ENCODE measurements at places on chromosomes 2 and 18.

- no peak for DNase-seq
Observed at GRCh38 chr2:84862006-84862405, 18.9 kb downstream of the TRABD2A start.

- DNase-seq = peak; percentile 44
Observed at GRCh38 chr18:32373995-32374394, 96.7 kb downstream of the GAREM1 start.

GRCh38 chr2:63881205-63881604 is 39.5 kb downstream of the UGP2 start:
- DNase-seq = no peak

- DNase-seq = no peak
Observed at GRCh38 chr18:48941672-48942071, 9.1 kb downstream of the SMAD7 start.

DNA sequence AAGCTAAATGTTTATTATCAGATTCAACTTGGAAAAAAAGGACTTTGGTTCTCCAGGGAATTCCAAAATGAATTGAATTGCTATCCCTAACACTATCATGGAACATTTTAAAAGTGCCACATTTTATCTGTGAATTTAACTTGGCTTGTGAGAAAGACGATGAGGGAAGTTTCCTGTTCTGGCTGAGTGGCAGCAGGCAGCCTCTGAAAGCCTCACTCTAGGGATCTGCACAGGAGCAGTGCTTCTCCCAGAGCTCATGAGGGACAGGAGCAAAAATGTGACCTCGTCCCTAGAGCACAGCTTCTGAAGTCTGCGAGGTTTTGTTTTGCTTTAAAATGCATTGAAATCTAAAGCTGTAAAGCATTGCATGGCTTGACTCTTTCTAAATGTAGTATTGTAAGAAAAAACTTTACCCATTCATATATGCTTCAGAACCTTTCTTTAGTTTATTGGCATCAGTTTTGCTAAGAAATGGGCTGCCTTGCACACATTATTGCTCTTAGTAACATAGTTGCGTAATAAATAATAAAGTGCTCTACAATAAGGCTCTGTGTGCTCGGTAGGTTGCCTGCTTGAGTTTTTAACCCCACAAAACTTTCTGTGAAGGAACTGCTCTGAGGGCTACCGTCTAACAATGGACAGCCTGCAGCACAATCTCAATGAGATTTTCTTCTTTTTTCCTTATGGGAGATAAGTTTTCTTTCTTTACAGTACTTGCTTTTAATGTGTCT is 136.2 kb upstream of the CDCA7 start:
- no peak for DNase-seq

GRCh38 chr2:216690853-216691741 is 4.3 kb downstream of the IGFBP5 start:
- DNase-seq = peak; percentile 76

DNA sequence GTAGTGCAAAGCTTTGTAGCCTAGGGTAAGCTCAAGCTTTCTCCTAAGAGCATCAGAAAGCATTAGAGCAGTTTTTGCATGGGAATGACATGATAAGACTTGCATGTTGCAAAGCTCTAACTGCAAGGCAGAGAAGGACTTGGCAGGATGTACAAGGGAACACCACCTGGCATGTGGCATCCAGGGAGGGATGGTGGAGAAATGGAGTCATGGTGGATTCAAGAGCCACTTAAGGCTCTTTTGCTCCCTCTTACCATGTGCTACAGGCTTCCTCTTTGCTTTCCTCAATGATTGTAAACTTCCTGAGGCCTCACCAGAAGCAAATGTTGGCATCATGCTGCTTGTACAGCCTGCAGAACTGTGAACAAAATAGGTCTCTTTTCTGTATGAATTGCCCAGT is 266.0 kb downstream of the GLI2 start:
- DNase-seq = no peak

DNA sequence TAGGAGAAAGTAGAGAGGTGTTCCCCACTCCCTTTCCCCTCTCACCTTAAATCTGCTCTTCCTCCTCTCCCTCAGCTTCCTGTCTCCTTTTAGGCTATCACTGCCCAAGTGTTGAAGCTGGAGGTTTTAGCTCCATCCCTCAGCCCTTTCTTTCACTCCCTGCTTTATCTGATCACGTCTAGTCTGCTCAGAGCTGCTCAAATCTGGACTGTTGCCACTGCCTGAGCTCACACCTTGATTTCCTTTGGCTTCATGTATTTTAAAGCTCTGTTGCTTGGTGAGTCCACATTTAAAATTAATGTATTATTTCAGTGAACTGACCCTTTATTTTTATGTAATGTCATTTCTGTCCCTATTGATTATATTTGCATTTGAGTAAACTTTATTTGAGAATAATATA is 236.6 kb downstream of the PTGR3 start:
- no peak for DNase-seq

DNA sequence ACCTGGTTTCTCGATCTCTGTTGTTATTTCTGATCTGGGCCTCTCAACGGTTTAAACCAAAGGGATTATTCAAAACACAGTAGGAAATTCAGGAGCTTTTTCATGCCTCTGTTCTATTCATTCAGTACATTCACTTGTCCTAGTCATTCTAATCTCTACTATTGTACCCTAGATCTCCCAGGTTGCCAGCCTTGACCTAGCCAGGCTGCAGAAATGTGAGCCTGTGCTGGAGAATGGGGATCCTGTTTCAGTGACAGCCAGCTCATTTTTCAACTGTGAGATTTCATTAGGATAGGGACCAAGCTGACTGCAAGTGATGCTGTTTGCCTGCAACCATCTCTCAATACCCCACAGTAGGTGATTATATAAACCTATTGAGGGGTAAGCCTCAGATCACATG is 186.2 kb downstream of the CMPK2 start:
- DNase-seq = no peak

- no peak for DNase-seq
Observed at GRCh38 chr2:30305235-30305634, 73.9 kb downstream of the LBH start.

- DNase-seq = no peak
Observed at GRCh38 chr2:238138331-238139195, at the start of gene KLHL30. Gene KLHL30, plus strand, starts transcription at chr2:238138668. Its CDS starts 2,087 bp downstream, at chr2:238140755.

- no peak for DNase-seq
Observed at GRCh38 chr2:218021536-218022071, 18.8 kb upstream of the TNS1 start.

DNA sequence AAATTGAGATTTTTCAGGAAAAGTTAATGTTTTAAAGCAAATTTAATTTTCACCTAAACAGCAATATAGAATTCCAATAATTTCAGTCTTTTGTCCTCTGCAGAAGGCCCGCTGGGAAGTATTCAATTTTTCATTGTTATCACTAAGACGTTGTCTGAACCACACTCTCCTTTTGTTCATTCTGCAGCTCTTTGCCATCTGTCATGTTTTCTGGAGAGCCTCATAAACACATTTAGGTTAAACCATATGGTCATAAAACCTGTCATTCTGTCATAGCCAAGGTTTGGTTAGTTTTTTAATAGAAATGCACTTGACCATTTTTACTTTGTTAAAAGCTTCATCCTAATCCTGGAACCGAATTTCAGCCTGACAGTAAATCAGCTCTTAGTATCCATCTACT is 54.0 kb upstream of the PGAP1 start:
- no peak for DNase-seq

- DNase-seq = no peak
Observed at GRCh38 chr2:24870891-24871705, 48.9 kb downstream of the ADCY3 start.

DNA sequence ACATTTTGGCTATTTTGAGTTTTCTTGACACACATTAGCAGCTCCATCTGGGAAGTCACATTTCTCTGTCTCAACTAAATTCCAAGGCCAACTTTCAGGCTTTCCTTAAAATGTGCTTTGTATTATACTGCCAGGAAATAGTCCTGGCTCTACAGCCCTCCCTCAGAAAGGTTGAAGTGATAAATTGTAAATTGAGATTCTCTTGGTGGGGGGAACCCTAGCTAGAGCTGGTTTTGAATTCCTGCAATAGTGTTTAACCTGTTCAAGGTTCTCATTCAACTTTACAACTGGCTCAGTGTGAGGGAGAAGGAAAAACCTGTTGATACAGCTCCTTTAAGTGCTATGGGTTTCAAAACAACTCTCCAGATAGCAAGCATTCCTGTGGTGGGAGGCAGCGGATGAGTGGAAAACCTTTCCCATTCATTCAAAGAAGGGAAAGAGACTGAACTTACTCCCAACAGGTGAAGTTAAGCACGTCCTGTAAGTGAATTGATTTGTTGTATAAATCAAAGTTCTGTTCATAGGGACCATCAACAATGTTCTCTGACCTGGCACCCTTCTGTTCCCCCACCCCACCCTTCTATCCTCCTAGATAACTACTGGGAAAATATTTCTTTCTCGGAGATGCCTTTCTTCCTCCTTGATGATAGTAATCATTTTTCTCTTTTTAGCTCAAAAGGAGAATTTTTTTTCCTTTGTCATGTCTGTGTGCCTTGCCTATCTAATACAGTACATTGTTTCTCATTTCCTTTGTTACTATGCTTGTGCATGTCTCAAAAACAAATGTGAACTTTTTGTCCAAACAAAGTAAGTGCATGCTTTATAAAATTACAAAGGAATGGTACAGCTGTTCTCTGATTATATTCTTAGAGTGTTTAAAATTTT is 44.2 kb upstream of the SLC39A10 start:
- peak; percentile 58 for DNase-seq

GRCh38 chr2:28589746-28590463 is 94.0 kb downstream of the PLB1 start:
- DNase-seq = no peak

DNA sequence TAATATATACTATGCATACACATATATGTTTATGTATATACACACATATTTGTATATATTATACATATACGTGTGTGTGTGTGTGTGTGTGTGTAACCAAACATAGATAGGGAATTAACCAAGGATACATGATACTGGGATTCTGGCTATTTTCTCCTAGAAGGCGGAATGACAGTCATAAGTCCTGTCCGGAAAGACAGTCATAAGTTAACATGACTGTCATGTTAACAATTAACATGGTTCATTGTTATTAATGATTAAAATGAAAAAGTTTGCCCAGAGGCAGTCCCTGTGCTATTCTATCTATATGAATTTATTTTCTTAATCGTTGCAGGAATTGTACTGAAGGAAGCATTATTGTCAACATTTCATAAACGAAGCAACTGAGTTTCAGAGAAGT is 450.7 kb upstream of the NXPH2 start:
- no peak for DNase-seq

- no peak for DNase-seq
Observed at GRCh38 chr2:237312021-237312755, 101.8 kb downstream of the COL6A3 start.

- no peak for DNase-seq
Observed at GRCh38 chr2:237287872-237288271, 126.1 kb downstream of the COL6A3 start.

DNA sequence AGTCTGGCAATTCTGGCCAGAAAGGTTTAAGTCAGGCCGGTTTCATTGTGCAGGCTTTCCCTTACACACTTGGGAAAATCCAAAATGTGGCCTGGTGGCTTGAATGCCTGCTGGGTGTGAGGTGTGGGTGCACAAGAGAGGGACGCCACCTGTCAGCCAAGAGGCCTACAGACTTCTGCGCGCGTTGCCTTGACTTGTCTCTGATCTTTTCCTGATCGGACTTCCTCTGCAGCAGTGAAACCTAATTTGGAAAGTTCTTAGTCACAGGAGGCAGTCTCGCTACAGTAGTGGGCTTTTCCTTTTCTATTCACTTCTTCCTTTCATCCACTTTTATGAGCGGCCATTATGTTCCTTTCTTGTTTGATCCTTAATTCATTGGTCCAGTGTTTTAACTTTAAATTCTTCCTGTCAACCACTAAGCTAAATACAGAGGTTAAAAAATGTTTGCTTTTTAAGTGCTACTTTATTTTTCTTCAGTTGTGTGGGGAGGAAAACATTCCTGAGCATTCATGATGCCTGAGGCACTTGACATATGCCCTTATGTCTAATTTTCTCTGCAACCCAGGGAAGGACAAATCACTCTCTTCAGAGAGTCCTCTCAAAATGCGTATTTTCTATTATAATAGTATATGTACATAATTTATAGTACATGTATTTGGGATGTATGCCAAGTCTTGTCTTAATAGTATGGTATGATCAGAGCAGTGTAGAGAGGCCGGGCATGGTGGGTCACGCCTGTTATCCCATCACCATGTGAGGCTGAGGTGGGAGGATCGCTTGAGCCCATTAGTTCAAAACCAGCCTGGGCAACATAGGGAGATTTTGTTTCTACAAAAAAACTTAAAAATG is 128.9 kb downstream of the WDSUB1 start:
- peak; percentile 67 for DNase-seq
